ENCODE measurements at places on chromosomes 1 and 21.

- DNase-seq: no peak
Measured at GRCh38 chr1:60134716-60135115, 61.1 kb upstream of the C1orf87 start.

DNA sequence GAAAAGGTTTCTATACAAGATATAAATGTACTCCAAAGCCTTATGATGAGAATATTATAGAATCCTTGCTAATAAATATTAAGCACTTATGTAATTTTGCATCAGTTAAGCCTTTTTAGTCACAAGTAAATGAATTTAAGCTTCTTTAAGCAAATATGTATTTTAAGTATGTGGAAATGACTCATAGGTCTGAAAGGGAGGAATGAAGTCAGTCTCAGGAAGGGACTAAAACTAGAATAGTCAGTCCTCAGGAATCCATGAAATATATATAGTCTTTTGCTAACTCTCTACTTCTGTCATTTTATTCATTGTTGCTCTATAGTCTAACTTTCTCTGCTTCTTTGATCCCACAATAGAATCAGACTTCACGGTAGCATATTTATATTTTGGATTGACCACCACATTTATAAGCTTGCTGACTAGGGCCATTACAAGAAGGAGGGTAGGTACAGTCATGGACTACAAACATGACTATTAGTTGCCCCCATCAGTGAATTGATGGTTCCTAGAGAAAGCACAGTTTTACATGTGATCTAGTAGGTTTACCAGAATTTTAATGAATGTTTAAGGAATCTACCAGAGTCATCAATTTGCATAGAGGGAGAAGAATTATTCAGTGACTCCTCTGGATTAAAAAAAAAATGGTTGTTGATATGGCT lies 20.2 kb upstream of the RABGGTB start:
- DNase-seq: no peak

DNA sequence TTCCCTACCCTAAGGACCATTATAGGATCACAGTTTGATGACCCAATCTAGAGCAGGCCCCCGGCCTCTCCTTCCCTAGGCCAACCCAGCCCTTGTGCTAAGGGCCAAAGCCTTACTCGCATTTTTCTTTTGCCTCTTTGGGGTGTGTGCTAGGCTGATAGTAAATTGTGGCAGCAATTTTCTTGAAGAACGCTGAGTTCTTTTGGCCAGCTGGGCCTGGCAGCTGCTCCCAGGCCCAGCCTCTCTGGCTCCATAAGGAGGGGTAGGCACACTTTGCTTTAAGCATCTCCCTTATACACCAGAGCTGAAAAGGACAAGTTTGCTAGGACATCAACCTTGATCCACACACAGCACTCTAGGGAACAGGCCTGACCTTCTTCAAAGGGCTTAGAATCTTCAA lies 4.2 kb downstream of the OLFML2B start:
- no peak for DNase-seq

DNA sequence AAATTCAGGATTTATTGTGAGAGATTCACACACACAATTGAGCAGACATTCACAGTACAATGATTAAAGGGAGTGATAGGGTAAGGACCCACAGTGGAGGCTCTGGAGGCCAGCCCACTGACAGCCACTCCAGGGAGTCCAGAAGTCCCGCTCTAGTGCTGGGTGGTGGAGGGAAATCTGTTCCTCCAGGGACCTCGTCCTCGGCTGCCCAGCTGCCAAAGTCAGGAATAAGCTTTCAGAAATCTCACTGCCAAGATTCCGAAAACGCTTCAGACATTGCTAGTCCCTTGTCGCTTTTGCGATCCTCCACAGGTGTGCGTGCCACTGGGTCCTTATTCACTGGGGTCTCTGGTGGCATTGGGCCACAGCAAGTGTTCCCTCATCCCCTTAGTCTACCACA lies 2.3 kb downstream of the MX1 start:
- DNase-seq: no peak

DNA sequence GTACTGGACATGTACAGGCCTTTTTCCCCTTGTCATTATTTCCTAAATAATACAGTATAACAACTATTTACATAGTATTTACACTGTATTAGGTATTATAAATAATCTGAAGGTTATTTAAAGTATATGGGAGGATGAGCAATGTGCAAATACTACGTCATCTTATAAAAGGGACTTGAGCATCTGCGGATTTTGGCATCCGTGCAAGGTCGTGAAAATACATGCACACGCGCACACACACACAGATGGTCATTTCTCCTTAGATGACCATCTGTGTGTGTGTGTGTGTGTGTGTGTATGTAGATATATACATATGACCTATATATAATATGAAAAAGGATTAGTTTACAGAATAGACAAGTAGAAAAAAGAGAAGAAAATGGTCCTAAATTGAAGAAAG lies 15.4 kb downstream of the ALG14 start:
- no peak for DNase-seq

DNA sequence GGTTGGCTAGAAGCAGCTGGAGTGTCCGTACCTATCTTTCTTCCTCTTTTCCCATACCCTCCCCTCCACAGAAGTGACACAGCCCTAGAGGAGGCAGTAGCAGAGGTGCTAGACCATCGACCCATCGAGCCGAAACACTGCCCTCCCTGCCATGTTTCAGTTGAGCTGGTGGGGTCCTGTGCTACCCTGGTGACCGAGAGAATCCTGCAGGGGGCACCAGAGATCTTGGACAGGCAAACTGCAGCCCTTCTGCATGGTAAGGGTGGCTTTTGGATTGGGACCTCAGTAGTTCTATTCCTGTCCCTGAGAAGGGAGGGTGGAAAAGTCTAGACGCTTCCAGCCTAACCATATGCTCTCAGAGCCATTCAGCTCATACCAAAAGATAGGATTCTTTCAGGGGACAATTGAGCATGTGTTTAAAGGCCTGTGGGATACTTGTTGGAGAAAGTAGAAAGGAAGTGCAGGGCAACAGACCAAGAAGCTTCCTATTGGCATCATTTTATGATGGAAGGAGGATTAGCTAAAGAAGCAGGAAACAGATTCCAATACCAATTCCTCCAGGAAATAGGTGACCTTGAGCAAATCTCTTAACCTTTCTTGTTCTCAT lies 11.7 kb upstream of the BNIPL start:
- peak; percentile 81 for DNase-seq

DNA sequence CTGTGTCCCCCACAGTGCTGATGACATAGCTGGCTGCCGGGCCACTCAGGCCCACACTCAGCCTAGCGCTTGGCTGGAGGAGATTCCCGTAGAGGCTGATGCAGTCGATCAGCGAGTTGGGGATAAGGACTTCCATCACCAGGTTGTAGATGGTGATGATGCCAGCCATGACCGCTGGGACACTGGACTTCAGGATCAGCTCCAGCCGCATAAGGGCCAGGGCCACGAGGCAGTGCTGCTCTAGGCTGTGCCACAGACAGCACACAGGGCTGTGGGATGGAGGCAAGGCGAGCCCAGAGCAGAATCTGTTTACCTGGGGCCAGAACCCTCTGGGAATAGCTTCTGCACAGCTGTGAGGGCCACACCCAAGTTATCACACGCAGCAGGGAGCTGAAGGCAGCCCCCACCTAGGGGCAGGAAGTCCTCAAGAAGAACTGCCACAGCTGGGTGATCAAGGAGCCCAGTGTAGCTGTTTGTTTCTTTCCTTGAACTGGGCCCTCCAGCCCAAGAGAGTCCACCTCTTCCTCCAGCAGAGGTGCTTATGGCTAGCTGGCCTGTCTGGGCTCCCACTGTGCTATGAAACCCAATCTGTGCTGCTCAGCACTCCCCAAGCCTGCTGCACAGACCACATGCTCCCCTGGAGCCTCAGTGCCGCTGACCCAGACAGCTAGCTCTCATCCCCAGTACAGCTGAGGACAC lies 6.2 kb downstream of the SLC2A1 start:
- no peak for DNase-seq

- DNase-seq: no peak
Measured at GRCh38 chr21:45295576-45296365, 8.1 kb upstream of the POFUT2 start.

GRCh38 chr21:29182691-29183092 lies 52.2 kb downstream of the MAP3K7CL start:
- DNase-seq: no peak

DNA sequence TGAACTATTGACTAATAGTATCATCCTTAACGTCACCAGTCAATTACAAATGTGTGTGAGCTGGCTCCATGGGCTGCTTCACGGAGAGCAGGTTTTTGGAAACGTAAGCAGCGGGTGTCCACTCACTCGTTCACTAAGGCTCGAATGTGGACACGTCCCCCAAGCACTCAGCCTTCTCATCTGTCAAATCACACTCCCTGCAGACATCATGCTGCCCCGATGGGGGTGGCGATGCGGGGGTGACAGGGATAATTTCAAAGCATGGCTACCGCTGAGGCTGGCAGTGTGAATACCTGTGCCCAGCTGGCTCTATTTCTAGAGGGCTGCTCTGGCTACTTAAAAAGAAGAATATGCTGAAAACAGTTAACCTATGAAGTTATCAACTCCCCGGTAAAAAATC lies 71.3 kb downstream of the CAPZB start:
- no peak for DNase-seq

DNA sequence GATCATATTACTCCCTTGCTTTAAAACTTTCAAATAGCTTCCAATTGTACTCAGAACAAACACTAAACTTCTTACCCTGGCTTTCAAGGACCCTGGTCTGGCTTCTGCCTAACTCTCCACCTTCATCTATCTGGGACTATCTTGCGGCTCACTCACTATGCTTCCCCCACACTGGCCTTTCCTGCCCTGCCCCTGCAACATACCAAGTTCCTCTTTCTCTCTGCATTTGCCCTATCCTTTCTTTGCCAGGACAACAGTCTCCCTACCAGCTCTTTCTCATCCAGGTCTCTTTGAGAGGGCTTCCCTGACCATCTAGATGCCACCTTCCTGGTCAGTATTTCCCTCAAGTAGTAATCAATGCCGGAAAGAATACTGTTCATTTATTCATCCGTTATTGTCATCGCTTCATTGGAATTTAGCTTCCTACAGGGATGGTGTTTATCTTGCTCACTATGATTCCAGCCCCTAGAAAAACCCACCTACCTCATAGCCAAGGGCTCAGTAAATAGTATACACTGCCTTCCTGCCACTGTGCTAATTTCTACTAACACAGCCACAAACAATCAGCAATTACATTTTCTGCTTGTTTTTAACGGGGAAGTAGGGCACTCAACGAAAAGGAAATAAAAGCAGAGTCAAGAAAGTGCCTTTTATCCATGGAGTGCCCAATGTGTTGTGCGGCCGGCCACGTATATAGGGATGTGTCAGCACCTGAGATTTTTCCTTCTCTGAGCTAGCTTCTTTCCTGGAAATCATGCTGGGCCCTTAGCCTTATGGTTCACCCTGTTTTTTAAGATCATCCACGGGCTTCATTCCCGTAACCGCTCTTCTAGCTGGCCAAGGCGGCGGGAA lies 521 bp upstream of the CDC7 start:
- no peak for DNase-seq

- DNase-seq: peak; percentile 69
Measured at GRCh38 chr1:117534995-117535467, 70.8 kb upstream of the TENT5C start.

DNA sequence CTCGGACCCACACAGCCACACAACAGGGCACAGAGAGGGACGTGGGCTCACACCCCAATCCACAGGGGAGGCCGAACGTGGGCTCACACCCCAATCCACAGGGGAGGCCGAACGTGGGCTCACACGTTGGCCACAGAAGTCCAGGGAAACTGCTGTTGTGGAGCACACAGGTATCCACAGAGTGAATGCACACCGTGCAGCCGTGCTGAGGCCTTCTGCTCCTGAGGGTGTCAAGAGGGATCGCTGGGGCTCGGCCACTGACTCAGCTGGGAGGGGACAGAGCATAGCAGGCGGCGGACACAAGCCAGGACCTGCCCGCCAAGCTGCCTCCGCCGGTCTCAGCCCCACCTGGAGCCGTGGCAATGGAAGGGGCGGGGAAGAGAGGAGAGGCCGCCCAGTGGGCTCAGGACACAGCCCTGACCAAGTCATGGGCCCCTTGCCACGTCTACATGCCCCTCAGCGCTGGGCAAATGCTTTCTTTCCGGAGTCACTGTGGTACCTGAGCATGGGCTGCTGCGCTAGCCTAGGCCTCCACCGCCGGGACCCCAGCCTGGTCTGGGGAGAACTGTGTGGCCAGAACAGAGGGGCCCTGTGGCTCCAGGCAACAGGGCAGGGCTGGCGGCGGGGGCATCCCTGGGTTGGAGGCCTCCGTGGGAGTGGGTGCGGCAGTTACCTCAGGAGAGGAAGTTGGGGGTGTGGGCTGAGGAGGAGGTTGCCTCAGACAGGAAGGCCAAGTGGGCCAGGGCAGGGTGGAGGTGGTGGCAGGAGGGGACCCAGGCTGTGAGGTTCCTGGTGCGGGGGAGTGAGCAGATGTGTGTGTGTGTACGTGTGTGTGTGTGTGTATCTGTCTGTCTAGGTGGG lies 1.2 kb downstream of the SYTL1 start:
- no peak for DNase-seq

DNA sequence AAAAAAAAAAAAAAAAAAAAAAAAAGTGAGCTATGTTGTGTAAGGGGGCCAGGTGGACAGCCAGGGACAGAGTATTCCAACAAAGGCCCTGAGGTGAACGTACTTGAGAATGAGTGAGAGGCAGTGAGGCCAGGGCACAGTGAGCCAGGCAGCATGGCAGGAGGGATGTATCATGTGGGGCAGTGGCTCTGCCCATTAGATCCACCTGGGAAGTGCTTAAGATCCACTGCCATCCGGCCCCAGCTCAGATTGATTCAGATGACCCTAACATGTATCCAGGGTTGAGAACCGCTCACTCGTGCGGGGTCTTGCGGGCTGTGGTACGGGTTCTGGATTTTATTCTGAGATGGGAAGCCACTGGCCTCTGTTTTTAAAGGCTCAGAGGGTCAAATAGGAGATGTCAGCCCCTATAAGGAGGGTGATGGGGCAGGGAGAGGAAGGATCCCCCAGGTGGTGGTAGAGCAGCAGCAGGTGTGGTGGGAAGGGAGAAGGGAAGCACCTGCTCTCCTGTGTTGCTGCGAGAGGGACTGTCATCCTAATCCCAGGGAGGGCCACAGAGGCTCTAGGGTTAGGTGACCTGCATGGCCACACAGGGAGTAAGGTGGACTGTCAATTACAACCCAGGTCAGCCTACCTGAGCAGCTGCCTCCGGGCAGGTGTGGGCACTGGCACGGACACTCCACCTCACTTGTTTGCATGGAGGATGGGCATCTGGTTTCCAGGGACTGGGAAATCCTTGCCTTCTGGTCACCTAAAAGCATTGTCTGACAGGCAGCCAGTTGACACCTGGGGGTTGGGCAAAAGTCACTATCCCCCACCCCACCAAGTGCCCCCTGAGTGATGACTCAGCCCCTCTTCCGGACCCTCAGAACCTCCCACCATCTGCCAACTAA lies 31.6 kb downstream of the CDK18 start:
- DNase-seq: no peak

- DNase-seq: no peak
Measured at GRCh38 chr21:45916011-45916840, 65.3 kb upstream of the COL6A1 start.

GRCh38 chr1:211535346-211535745 lies 43.4 kb upstream of the RD3 start:
- no peak for DNase-seq

DNA sequence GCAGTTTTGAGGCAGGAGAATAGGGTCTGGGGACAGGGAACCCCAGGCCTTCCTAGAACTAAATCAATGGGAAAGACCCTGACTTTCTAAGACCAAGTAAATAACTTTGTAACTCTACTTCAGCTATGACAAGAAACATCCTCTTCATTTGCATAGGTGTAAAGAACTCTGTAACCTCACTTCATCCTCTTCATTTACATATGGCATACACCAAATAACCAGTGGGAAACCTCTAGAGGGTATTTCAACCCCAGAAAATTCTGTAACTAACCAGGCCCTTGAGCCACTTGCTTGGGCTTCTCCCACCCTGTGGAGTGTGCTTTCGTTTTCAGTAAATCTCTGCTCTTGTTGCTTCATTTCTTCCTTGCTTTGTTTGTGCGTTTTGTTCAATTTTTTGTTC lies 495.6 kb downstream of the SIPA1L2 start:
- DNase-seq: no peak

Measured in lung microvascular endothelial cell (primary cell).